ENCODE measurements at places on chromosomes 6 and 20.

GRCh38 chr20:24492698-24493097, 23.3 kb downstream of the SYNDIG1 start:
- no peak for DNase-seq

DNA sequence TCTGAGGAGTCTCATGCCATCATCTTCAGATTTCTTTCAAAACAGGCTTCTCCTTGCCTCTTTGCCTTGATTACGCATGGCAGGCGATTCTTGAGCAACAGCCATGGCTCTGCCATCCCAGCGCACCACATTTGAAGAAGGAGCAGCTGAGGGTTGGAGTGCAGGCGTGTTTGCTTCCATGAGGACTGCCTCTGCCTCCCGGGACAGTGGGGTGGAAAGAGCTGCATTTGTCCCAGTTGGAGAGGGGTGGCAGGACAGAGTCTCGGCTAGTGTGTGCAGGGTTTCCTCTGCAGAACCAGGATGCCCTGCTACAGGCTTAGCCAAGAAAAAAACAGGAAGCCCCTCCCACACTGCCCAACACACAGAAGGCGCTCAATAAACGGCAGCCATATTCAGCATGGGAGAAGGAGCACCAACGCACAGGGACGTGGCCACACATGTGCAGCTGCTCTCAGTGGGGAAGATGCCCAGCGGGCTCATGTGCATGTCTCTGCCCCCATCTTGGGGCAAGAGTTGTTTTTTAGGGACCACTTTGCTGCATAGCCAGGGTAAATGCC, 36.6 kb downstream of the IRF4 start:
- no peak for DNase-seq

DNA sequence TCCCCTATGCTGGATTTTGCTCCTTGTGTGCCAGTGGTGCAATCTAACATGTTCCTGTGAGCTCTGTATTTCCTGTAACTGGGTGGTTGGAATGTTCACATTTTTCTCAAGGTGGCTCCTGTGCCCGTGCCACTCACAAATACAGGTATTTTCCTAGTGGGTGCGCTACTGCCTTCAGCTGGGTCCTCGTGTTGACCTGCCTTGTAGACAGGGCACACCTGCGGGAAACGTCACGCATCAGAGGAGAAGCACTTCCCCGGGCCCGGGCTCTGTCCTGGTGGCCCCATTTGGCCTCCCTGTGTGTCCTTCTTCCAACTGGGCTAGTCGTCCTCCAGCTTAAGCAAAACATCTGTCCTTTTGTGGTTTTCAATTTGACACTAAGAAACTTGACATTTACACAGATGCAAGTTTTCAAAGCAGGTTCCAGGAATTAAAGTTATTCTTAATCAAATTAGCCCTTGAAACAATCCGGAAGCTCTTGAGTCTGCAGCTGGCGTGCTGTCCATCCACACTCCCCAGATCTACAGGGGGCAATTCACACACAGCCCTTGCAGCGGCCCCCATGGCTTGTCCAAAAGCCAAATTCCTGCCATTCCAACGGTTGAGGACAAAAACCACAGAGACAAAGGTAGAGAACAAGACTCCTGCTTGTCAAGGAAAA, 275.1 kb downstream of the CDC5L start:
- DNase-seq: no peak

GRCh38 chr6:165662749-165663376, at the start of gene PDE10A:
TSS of gene PDE10A (minus strand) at chr6:165663241. CDS start at chr6:165662811, 430 bp downstream.
- DNase-seq: no peak

DNA sequence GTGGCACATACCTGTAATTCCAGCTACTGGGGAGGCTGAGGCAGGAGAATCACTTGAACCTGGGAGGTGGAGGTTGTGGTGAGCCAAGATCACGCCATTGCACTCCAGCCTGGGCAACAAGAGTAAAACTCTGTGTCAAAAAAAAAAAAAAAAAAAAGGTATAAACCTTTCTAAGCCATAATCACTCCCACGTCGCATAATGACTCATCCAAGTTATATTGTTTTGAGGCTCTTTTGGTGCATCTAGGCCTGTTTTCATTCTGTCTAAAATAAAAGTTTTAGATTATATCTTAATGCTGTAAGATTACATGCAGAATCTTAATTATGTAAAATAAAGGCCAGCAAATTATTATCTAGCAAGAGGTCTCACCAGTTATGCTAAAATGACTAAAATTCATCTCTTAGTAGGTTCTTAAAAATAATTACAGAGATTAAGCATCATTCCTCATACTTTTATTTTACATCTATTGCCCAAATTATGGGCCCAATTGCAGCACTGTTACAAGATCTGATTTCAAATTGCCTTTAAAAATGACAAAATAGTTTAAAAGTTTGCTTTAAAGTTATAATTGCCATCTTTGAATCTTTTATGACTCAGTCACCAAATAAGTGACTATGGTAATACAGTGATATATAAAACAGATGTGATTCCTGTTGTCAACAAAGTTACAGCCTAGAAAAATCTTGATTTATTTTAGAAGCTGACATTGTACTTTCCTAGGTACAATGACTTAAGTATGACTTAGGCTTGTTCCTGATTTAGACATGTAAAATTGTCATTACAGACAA, 10.4 kb upstream of the SUMO4 start:
- DNase-seq: no peak

DNA sequence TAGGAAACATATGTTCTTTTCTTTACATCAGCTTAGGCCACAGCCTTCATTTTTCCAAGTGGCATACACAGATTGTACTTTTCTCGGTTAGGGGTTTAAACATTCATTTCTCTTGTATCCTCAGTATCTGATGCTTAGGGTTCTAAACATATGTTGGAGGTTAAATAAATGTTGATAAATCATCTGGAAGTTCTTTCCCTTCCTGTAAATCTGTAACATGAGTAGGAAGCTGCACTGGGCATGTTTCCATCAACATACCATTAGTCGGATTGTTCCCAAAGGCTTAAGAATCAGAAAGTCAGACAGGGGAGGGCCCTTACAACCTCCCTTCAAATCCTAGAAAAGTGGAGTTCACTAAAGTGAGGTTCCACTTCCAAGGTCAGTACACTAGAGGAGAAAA, 54.8 kb upstream of the BCLAF1 start:
- DNase-seq: peak; percentile 85

DNA sequence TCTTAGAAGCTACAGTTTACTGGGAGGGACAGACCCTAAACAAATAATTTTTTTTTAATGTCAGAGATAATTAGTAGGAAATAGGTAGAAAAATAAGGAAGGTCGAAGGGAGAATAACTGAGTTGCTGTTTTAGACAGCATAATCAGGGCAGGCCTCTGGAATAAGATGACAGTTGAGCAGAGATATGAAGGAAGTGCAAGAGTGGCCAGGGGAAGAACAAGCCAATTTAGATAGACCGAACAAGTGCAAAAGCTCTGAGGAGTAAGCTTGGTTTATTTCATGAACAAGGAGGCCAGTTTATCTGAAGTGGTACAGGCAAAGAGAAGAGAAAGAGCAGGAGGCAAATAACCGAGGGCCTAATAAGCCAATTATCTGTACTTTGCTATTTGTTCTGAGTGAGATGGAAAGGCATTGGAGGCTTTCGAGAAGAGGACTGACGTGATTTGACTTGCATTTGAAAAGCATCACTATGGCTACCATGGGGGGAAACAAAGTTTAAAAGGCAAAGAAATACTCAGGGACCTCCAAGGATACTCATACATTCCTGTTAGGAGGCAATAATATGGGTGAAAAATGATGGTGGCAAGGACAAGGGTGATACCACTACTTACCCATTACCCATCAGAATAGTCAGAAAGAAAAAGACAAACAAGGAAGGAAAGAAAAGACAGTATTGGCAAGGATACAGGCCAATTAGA, 19.7 kb downstream of the PROCR start:
- DNase-seq: no peak

GRCh38 chr6:134553936-134554335, 236.0 kb upstream of the SGK1 start:
- DNase-seq: no peak

DNA sequence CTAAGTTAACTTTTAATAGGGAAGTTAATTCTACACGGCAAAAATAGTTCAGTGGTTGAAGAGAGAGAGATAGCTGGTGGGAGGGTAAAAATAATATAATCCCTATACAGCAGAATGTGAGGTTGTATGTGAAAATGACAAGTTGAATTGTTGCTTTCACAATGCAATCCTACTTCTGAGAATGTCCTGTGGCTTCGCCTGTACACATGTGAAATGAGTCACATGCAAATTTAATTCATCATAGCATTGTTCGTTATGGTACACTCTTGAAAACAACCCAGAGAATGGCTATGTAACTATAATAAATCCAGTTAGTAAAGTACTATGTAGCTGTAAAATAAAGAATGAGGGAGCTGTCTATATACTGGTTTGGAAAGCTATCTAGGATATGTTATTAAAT, 46.0 kb upstream of the HINT3 start:
- peak; percentile 43 for DNase-seq

- DNase-seq: no peak
Observed at GRCh38 chr20:38134427-38135270, 30.4 kb downstream of the TGM2 start.

DNA sequence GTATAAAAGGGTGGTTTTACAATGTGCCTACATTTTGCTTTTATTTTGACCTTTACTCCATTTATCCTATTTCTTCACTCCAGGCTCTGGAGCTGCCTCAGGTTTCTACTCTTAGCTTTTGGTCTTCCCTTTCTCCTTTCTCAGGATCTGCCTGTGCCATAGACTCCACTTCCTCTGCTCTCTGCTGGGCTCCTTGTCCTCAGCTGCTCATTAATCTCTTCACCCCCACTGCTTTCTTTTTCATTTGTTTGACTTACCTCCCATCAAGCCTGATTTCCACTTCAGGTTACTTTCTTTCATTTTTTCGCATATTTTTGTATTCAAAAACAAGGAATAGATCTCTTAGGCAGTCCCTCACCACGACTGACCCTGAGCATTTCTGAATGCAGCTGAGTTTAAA, 106.8 kb downstream of the COL19A1 start:
- DNase-seq: no peak

GRCh38 chr6:143759666-143760065, 81.9 kb downstream of the PHACTR2 start:
- peak; percentile 33 for DNase-seq

Data from skeletal muscle cell (primary cell).